NCI-H446 (cell line): ENCODE measurements at places on chromosomes 13 and 19.
A peak's percentile ranks its signal among the peaks of the same experiment; 100 is the strongest.

- DNase-seq: peak; percentile 92
Measured at GRCh38 chr19:4694211-4694987, 24.3 kb upstream of the MYDGF start.

- peak; percentile 26 for DNase-seq
Measured at GRCh38 chr13:78658630-78659449, at the start of gene OBI1. OBI1 (minus strand) TSS chr13:78659155; CDS start chr13:78659120, 35 bp downstream.

DNA sequence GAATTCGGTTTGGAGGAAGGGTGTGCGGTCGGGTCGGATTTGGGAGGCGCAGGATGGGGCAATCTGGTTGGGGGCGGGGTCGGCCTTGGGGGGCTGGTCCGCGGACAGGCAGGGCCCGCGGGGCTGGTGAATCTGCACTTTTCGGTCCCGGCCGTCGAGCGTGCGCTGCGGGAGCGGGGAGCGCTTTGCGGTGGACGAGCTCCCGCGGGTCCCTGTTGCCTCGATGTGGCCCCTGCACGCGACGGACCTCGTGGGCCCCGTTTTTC lies 11.9 kb downstream of the PEAK3 start:
- DNase-seq: no peak

DNA sequence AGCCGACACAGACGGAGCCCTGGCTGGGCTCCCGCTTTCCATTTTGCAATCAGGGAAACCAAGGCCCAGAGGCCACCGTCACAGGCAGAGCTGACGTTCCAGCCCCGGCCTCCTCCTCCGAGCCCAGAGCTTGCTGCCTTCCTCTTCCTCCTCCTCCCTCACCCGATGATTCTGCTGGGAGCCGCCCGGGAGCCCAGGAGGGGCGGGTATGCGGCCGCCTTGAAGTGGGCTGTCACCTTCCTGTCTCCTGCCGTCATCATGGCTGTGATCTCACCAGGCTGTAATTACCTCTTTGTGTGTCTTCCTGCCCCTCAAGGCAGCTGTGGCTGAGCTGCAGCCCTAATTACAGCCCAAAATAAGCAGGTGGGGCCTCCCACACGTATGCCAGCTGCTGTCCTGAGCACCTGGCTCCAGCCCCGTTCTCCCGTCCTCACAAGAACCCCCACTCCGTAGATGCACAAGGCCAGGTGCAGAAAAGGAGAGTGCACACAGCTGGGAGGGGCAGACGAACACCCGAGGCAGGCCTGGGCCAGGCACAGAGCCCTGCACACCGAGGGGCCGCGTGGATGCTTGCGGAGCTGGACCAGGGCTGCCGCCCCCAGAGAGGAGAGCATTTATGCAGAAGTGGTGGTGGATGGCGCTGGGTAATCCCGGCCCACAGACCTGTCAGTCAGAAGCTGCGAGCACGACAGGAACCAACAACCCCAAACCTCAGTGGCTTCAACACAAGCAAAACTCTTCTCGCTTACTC lies 4.0 kb downstream of the TPGS1 start:
- no peak for DNase-seq

DNA sequence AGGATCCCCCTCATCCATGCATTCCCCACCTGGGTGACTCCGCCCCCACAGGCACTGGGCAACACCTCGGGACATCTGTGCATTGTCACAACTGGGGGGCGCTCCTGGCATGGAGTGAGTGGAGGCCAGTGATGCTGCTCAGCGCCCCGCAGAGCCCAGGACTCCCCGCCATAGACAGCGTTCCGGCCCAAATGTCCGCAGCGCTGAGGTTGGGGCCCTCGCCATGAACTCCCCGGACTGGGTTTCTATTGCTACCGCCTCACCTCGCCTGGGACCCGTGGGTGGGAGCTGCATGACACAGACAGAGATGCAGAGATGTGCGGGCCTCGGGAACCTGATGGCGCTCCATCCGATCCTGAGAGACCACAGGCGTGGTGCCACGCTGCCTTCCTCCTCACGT lies 4.6 kb downstream of the FZR1 start:
- no peak for DNase-seq

- no peak for DNase-seq
Measured at GRCh38 chr13:76711550-76712182, 174.5 kb downstream of the KCTD12 start.

DNA sequence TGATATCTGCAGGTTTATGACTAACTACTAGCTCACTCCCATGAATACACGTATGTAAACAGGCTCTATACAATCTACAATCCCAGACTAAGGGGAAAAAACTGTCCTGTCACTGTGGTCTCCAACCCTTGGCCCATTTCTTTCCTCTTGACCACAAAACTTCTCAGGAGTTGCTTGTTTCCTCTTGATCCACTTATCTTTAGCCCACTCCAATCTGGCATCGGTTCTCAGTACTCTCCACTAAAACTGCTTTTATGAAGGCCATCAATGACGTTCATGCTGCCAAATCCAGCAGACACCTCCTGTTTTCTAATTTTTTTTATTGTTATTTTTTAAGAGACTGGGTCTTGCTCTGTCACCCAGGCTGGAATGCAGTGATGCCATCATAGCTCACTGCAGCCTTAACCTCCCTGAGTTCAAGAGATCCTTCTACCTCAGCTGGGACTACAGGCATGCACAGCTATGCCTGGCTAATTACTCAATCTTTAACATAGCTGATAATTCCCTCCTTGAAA lies 31.9 kb upstream of the USPL1 start:
- DNase-seq: no peak

DNA sequence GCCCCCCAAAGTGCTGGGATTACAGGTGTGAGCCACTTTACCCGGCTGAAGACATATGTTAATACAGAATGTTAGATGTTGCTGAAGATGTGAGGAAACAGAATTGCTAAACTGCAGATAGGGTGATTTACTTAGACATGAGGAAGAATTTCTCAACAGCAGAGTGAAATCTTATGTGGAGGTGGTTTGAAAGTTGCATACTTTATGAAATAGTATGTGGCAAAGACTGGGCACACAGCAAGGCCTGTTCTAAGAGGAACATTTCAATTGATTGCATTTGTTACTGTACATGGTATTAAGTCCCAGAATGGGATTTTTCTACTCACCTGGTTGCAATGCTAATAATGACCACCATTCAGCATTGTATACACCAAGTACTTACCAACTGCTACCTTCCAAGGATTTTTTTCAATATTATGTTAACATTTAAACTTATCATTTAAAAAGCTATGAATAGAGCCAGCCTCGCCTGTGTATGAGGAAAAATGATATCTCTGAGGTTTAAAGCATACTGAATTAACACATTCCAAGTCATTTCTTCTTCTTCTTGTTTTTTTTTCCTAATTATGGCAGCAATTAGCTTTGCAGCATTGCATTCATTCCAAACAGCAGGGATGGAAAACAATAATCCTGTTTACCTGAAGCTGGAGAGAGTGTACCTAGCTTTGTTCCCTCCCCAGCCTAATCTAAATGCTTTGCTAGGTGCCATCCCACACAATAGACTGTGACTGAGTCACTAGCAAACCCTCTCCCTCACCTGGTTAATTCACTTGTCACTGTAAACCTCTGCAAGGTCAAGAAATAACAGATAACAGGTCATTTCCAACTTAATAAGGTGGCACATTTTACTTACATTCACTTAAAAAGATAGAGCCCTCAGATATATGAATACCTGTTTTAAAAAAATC lies 19.4 kb upstream of the KLF5 start:
- DNase-seq: no peak
